ENCODE measurements at places on chromosomes 13 and 19.

GRCh38 chr13:35957241-35957731 lies 173.9 kb downstream of the DCLK1 start:
- DNase-seq: no peak

- DNase-seq: no peak
These were observed 15.3 kb downstream of the FBXO27 start for GRCh38 chr19:39017026-39017425.

DNA sequence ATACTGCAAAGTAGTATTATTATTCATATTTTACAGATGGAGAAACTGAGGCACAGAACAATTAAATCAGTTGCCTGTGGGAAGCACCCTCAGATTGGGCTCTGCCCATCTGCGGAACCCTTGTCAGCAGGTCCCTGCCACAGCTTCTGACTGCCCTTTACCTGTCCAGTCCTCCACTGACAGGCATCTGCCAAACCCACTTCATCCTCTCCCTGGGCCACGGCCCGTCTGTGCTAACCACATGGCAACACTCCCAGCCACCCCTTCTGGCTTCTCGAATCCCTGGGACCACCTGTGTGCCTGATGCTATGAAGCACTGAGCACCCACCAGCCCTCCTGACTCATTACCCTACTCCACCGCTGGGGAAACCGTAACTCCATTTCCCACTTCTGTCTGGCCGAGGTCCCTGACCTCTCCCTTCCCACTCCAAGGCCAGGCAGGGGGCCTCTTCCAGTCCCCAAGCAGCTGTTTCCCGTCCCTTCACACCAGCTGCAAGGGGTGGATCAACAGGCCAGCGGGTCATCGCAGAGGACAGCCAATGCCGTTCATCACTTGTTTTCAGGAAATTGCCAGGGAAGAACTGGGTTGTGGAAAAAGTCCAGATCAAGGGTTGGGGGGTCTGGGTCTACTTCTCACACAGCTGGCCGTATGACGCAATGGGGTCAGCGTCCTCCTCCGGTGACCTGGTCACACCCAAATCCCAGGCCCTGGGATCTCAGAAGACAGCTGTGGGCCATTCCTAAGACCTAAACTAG lies 2.5 kb downstream of the KANK3 start:
- no peak for DNase-seq

- DNase-seq: no peak
These were observed 44.6 kb downstream of the NWD1 start for GRCh38 chr19:16764280-16764679.

GRCh38 chr13:46015366-46015765 lies 37.2 kb downstream of the ZC3H13 start:
- no peak for DNase-seq

DNA sequence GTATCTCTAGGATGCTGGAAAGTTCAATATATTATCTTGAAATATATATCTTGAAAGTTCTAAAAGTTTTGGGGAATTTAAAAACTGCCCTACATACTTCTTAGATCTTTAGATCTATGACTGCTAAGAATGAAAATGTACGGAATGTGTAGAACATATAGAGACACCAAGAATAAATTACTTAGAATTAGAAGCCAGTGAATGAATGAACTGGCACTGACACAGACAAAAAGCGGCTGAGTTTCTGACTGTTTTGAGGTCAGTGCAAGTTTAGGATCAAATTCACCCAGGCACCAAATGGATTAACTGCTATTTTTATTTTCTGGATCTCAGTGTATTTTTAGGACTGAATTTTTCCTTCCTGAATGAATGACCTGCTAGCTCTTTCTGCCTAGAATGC lies 411.2 kb downstream of the KCTD12 start:
- DNase-seq: no peak

- peak; percentile 72 for DNase-seq
These were observed 30.1 kb upstream of the METTL21C start for GRCh38 chr13:102724923-102725322.

- no peak for DNase-seq
These were observed 21.2 kb upstream of the C13orf46 start for GRCh38 chr13:113995051-113995601.

GRCh38 chr13:88586263-88586662 lies 915.1 kb downstream of the SLITRK5 start:
- DNase-seq: no peak

DNA sequence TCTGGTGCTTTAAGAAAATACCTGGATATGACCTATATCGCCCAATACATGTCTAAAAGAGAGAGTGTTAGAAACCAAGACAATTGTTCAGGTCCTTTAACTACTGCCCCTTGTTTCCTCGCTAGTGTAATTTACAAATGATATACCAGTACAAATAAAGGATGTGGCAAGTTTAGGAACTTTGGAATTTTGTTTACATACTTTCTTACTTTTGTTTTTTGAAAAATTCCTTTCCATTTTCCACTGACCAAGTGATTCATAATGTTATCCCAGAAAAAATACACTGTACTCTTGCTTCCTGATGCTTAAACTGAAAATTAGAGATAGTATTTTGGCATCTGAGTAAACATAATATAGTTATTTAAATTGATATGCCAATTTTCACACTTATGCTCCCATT lies 96.8 kb upstream of the CSNK1A1L start:
- DNase-seq: no peak

- no peak for DNase-seq
These were observed 184.9 kb downstream of the TM9SF2 start for GRCh38 chr13:99686157-99686572.

GRCh38 chr19:52943884-52944643 lies 18.6 kb downstream of the ZNF816 start:
- DNase-seq: no peak

DNA sequence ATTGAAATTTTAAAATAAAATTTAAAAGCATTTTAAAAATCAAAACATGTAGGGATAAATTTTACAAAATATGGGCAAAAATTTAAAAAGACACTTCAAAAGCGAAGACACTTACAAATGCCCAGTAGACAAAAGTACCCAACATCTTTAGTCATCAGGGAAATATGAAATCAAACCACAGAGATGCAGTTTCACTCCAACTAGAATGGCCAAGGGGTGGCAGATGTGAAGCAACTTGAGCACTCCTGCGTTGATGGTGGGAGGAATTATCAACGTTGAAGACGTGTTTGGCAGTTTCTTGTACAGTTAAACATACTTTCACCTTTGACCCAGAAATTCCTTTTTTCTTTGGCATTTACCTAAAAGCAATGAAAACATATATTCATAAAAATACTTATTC lies 518.0 kb upstream of the SGCG start:
- no peak for DNase-seq

DNA sequence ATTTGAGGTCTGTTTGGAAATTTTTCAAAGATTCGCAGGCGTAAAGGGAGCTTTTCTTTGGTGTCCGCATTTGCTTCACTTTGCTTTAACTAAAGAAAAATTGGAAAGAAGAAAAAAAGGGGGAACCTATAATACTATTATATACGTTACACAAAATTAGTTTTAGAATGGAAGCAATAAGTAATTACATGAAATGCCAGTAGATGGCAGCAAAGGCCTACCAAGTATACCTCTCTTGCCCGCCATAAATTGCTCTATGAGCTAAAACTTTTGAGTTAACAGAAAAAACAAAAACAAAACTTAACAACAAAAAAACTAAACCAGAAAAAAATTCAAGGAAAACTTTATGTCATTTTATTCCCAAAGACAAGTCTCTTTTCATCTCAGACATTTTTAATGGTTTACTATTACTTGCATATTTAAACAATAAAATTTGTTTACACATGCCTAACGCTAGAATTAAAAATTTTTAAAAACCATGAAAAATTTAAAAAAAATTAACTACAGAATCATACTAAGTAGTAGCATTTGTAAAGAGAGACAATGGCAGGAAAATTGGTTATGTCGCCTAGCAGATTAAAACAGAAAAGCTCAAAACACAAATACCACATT lies 271.4 kb downstream of the NALCN start:
- no peak for DNase-seq

DNA sequence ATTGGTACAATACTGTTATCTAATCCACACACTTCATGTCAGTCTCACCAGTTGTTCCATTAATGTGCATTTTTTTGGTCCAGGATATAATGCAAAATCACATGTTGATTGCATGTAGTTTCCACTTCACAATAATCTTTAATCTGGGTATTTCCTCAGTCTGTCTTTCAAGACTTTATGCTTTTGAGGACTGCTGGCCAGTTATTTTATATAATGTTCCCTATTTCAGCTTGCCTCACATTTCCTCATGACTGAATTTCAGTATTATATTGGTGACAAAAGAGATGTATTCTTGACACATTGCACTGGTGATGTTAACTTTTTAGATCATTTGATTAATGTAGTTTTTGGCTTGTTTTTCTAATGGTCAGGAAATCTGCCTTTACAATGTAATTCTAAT lies 368.3 kb downstream of the IRS2 start:
- DNase-seq: no peak

DNA sequence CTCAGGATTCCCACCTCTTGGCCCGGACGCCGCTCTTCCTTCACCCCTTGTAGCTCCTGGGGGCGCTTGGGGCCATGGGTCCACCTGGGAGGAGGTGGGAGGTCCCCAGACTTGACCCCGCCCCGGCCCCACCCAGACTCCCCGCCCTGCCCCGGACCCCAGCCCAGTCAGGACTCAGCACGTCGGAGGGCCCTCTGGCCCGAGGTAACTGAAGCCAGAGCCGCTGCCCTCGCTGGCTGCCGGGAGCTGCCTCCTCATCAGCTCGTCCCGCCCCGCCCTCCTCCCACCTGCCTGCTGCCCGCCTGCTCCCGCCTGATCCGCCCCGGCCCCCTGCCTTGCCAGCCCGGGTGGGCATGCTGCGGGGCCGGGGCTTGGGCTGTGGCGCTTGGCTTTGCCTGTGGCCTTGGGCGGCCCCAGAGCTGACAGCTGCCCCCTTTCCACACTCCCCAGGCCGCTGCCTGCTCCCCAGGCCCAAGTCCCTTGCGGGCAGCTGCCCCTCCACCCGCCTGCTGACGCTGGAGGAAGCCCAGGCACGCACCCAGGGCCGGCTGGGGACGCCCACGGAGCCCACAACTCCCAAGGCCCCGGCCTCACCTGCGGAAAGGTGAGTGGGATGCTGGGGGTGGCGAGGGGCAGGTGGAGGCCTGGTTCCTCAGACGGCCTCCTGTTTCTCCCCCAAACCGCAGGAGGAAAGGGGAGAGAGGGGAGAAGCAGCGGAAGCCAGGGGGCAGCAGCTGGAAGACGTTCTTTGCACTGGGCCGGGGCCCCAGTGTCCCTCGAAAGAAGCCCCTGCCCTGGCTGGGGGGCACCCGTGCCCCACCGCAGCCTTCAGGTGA lies 9.4 kb downstream of the ARHGAP33 start:
- DNase-seq: no peak

DNA sequence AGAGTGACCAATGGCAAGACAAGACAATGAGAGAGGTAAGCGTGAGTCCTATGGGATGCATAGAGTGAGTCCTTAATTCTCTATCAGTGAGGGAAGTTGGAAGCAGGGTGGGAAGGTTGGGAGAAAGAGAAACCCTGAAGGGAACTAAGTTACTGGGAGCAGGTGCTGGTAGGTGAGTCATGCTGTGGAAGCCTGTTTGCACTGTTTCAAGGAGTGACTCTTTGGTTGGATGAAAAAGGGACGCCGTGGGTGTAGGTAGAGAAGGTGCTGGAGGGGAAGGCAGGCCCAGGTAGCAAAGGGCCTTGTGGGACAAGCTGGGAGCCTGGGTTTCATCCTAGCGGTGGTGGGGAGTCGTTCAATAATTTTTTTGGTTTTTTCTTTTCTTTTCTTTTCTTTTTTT lies 21.9 kb downstream of the IGFL1 start:
- no peak for DNase-seq

GRCh38 chr13:113045251-113046127 lies 60.1 kb upstream of the F7 start:
- no peak for DNase-seq

- peak; percentile 57 for DNase-seq
These were observed 51.5 kb downstream of the SKA3 start for GRCh38 chr13:21124852-21125251.
